ENCODE measurements at places on chromosomes 16 and 17. TPM values are rescaled to one million over a fixed set of nuclear protein-coding genes. Genes with fewer than 3 reads are reported as not detected.

CACNG1 gene
- not detected for total RNA-seq

RPL38 gene
- total RNA-seq, result 271 TPM

CCL5 gene
- total RNA-seq, result 0.48 TPM

LGALS9B gene
- not detected for total RNA-seq

DNA sequence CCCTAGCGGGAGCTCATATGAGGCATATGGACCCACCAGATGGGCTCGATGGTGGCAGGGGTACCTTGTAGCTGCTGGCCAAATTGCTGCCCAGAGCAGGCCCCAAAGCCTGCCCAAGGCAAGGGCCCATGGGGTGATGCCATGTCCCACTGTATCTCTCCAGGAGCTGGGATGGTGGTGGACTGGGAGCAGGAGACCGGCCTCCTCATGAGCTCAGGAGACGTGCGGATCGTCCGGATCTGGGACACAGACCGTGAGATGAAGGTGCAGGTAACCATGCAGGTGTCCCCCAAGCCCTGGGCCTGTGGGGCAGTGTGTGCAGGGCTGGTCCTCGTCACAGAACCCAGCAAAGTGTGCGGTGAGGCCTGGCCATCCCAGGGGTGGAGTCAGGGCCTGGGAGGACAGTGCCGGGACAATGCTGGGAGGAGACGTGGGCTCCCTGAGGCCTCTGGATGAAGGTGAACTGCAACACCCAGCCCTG is 34.1 kb upstream of the CHMP6 start:
- DNase-seq, result no peak

DNA sequence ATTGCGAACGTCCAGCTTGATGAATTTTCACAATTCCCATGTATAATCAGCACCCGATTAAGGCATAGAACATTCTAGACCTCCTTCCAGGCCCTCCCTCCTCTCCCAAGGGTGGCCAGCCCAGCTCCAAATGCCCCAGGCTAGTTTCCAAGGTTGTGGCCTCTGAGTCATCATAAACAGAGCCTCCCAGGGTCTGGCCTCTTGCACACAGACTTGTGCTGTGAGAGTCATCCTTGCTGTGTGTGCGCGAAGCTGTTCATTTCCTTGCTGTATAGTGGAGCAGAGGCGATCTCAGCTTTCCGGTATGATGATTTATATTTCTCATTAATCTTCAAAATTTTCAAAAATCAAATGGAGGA is 20.5 kb upstream of the JPH3 start:
- DNase-seq, result no peak

DNA sequence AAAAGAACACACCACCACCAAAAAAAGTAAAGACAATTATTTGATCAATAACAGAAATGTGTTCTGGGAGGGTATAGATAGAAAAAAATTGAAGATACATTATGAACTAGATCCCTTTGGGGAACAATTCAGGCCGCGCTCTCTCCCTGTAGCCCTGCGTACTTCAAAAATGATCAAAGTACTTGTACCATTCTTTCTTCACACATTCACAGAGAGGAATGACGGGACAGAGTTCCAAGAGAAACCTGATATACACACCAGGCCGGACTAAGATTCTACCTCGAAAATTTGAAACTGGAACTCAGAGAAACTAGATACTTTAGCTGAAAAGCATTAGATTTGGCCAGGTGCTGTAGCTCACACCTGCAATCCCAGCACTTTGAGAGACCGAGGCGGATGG is 50.0 kb downstream of the CNOT1 start:
- DNase-seq, result no peak

DNA sequence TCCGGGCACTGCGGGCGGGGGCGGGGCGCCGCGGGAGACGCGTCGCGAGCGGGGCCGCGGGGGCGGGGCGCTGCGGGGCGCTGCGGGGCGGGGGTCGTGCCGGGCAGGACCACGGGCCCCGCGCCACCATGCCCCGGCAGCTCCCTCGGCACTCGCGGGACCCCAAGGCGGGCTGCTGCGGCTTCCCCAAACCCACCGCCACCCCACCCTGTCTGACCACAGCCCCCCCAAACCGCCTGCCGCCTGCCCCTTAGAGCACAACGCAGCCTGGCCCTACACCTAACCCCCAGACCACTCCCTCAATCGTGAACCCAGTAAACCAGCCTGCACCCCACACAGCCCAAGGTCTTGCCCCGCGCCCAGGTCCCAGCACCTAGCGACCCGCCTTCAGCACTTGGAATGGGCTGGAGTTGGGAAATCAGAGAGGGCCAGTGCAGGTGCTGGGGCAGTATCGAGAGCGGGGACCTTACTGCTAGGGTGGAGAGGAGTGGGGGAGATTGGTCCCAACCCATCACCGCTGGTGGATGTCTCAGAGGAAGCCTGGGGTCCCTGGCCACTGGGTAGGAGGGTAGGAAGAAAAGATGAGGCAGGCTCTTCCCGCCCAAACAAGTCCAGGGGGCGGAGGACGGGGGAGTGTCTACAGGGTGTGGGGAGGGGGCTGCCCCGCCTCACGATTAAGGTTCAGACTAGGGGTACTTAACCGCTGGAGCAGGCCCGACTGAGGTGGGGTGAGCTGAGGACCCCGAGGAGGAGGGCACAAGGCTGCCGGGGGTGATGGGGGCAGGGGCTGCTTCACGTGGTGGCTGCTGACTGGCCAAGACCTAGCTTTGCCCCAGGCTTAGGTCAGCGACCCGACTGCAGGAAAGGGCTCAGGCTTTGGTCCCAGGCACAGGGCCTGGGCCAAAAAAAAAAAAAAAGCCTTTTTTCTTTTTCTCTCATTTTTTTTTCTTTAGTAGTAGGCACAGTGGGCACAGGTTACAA is 539 bp upstream of the VAMP2 start:
- peak; percentile 83 for DNase-seq

- DNase-seq, result no peak
Measured at GRCh38 chr17:39243155-39243554, 17.4 kb upstream of the STAC2 start.

- DNase-seq, result no peak
Measured at GRCh38 chr17:75920045-75920560, 15.4 kb upstream of the MRPL38 start.

DNA sequence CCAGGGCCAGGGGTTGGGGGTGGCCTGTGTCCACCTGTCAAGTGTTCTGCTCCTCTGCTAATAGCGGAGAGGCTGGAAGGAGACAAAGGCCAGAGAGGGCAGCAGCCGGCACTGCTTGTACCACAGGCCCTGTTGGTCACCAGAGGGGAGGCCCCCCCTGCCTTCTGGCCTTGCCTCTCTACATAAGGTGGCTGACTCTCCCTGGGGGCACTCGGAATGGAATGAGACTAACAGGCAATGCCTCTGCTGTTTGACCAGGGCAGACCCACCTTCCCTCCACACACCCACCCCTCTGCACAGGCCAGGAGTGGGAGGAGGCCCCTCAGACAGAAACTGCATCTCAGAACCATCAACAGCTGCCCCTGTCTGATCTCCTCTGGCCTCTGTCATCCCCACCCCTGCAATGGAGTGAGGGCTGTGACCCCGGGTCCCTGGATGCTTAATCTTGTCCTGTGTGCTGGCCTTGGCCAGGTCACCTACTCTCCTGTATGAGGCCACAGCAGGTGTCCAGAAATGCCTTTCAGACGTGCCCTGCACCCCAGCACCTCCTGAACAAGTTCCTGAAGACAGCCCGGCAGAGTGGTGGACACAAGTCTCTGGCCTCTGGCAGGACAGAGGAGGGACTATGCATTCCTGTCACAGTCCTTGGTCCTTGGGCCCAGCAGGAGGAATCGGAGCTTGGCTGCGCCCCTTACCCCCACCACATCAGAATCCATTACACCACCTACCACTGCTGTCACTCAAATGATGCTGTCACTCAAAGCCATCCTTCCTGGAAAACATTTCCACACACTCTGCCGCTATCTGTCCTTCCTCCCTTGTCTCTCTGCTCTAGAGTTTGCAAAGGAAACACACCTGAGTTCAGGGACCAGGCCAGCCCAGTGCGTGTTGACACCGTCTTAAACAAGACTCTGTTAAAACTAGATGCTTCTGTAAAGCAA is 107.5 kb upstream of the ZNF750 start:
- DNase-seq, result no peak

DNA sequence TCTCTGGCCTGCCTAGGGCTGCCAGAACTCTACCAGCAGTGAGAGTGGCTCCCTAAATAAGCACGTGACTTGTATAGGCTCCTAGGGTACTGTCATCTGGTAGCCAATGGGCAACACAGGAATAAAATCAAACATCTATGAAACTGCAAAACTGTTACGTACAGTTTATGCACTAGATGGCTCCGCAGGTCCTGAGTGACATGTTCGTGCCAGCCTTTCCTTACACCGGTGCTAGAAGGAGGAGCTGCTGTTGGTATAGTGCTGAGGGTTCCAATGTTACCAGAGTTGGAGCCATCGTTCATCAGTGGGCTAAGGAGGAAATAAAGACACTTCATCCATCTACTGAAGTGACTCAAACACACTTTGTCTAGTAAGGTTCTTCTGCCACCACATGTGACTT is 63.2 kb upstream of the TRAP1 start:
- no peak for DNase-seq

DNA sequence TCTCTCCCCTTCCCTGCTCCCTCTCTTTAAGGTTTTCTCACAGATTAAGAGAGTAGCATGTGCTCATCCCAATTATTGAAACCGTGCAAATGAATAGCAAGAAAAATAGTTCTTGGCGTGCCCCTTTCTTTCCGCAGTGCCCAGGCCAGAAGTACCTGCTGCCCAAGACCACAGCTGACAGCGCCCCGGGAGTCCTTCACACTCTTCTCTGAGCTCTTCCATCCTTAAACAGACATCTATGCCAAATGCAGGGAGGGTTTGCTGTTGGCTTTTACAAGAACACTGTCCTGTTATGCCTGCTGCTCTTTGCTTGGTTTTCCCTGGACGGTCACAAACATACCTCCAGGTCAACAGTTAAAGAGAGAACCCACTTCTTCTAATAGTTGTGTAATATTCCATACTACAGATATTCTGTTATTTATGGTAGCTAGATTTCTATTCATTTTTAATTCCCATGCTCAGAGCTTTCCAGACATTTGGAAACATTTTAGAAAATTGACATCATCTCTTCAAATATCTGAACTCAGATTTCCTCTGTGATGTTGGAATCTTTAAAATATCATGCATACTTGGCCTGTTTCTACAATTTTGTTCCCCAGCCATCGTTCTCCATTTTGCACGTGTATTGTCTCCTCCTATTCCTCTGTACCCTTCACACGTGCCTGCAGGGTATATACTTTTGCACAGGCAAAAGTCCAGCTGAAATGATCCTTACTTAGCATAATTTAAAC is 416.7 kb downstream of the WWOX start:
- DNase-seq, result no peak

GRCh38 chr17:49051269-49051668 is 54.1 kb downstream of the IGF2BP1 start:
- DNase-seq, result no peak

DNA sequence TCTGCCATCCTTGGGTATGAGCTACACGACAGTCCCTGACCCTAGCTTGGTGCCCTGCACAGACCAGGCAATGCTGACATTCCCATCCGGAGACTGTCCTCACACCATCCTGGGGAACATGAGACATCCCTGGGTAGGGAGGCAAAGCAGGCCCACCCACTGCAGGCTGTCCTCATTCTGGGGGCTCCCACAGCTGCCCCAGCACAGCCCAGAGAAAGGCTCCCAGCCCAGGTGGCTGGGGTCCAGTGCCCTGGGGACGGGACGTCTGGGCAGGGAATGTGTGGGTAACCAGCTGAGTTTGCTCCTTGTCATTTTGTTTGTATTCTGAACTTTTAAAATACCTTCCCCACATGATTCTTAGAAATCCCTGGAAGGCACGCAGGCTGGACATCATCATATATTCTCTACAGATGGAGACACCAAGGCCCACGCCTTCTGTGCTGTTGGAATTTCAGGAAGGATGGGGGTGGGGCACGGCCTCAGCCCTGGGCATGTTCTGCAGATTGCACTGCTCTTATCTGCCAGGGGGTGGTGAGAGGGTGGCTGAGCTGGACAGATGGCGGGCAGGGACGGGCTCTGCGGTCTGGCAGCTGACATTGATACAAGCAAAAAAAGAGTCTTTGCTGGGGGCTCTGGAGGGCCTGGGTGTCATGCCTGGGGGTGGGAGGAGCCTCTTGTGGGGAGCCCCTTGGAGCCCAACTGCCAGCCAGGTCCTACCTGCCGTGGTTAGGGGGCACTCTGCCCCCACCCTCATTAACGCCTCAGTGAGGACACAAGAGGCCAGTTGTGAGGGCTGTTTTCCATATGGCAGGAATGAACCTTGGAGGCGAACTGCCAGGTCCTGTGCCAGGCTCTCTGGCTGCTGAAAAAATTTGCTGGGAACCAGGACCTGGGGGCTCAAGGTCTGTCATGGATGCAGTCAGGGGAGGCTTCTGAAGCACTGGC is 28.4 kb downstream of the LRRC75A start:
- DNase-seq, result no peak

DNA sequence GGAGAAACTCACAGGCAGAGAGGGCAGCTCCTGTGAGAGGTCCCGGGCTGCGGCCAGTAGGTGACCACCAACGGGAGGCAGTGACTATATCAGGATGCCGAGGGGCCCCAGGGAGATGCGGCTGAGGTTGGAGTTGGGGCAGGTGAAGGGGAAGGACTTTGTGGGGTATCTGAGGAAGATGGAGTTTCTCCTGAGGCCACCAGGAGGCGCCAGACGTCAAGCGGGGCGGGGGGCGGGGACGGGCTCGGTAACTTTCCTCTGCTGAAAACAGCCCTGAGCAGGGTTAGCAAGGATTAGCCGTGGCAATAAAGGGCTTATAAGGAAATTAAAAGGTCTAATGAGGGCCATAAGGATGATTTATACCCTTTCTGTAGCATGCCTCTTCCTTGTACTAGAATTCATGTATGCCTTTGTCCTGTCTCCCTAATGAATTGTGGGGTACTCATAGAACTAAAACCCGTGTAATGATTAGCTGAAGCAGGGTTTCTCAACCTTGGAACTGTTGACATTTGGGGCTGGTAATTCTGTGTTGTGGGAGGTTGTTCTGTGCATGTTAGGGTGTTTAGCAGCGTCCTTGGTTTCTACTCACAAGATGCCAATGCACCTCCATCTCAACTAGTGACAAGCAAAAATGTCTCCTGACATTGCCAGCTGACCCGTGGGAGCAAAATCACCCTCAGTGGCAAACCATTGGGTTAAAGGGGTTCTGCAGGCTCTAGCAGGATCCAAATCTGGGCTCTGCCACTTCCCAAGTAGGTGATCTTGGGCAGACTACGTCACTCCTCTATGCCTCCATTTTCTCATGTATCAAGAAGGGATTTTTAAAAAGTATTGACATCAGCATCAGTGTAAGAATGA is 74.8 kb upstream of the GRIN2A start:
- DNase-seq, result peak; percentile 58

- DNase-seq, result no peak
Measured at GRCh38 chr17:42111871-42112551, 503 bp downstream of the DHX58 start.

DNA sequence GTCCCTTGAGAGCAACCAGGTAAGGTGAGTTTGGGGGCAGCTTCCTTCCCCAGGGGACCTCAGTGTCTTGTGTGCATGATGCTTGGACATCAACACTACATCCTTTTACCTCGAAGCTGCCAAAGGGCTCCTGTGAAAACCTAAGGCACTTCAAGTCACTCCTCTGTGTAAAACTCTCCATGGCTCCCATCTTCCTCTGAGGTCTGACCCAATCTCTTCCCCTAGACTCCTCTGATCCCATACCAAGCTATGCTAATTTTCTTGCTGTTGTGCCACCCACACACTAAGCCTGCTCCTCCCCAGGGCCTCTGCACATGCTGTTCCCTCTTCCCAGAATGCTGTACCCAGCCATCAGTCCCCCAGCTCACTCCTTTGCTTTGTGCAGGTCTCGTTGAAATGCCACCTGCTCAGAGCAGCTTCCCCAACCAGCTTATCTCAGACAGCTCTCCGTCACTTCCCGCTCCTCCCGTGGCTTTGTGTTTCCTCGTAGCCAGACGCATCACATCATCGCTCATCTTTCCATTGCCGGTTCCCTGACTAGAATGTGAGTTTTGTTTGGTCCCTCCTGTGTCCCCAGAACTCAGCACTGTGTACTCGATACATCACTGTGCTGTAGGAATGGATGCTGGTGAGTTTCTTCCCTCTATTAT is 78.4 kb downstream of the CNGB1 start:
- no peak for DNase-seq

Measured in left lobe of liver (tissue), 2 donors.